ENCODE measurements at places on chromosomes 6 and 20.

GRCh38 chr6:1599469-1599868 is 10.2 kb upstream of the FOXC1 start:
- no peak for DNase-seq

GRCh38 chr20:17565169-17565845 is 4.6 kb upstream of the DSTN start:
- DNase-seq: no peak

GRCh38 chr6:142408409-142408808 is 106.6 kb downstream of the ADGRG6 start:
- DNase-seq: no peak

GRCh38 chr6:15626878-15627674 is 35.8 kb downstream of the DTNBP1 start:
- DNase-seq: no peak

DNA sequence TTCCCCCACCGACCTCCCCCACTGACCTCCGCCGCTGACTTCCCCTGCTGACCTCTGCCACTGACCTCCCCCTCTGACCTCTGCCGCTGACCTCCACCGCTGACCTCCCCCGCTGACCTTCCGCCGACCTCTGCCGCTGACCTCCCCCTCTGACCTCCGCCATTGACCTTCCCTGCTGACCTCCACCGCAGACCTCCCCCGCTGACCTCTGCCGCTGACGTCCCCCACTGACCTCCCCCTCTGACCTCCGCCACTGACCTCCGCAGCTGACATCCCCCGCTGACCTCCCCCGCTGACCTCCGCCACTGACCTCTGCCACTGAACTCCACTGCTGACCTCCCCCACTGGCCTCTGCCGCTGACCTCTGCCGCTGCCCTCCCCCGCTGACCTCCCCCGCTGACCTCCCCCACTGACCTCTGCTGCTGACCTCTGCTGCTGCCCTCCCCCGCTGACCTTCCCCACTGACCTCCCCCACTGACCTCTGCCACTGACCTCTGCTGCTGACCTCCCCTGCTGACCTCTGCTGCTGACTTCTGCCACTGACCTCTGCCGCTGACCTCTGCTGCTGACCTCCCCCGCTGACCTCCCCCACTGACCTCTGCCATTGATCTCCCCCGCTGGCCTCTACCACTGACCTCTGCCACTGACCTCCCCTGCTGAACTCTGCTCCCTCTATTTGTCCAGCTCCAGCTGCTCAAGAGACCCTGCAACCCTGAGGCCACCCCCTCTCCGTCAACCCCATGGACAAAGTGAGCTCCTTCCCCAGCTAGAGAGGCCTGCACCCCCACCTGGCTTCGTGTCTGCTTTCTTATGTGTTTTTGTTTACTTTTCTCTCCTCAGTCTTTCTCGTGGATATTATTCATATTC is 91.4 kb upstream of the AFDN start:
- DNase-seq: no peak

- DNase-seq: no peak
Measured at GRCh38 chr20:37729909-37730308, 36.1 kb downstream of the CTNNBL1 start.

- no peak for DNase-seq
Measured at GRCh38 chr20:20926222-20926905, 179.8 kb downstream of the LINC00237 start.

DNA sequence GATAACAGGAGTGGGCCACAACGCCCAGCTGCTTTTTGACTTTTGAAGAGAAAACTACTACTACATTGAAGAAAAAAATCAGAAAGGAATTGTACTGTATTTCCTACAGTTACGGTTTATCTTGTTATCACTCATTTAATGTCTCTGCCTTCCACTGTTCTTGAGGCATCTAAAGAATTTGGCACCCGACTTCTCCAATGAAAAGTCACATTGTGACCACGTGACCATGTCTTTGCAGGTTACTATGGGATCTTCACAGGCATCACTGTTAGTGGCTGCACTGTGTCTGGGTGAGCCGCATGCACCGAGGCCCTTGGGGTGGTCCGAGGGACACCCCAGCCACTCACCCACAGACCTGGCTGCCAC is 26.8 kb downstream of the RRBP1 start:
- DNase-seq: no peak

DNA sequence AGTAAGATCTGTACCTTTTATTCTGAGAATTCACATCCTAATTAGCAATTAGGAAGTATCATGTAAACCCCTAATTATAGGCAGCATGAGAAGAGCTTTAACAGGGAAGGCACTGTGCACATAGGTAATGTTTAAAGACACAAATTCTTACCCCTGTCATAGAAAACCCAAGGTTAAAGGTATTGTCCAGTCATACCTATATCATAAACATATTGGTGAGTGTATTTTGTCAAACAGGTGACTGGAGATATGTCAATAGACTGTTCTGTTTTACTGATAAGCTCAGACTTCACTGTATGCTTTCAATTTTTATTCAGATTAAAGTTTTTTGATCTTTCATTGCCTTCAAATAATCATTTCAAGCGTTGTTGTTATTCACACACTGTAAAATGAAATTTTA is 43.8 kb downstream of the LGSN start:
- no peak for DNase-seq

- no peak for DNase-seq
Measured at GRCh38 chr6:133855991-133856370, 32.9 kb upstream of the TCF21 start.

GRCh38 chr6:34904990-34905613 is 16.0 kb downstream of the ANKS1A start:
- DNase-seq: no peak

GRCh38 chr6:78101387-78101786 is 448.5 kb downstream of the MEI4 start:
- no peak for DNase-seq

GRCh38 chr6:145238787-145239186 is 496.5 kb downstream of the EPM2A start:
- DNase-seq: no peak

- DNase-seq: no peak
Measured at GRCh38 chr6:157539900-157540752, 159.1 kb downstream of the ZDHHC14 start.

DNA sequence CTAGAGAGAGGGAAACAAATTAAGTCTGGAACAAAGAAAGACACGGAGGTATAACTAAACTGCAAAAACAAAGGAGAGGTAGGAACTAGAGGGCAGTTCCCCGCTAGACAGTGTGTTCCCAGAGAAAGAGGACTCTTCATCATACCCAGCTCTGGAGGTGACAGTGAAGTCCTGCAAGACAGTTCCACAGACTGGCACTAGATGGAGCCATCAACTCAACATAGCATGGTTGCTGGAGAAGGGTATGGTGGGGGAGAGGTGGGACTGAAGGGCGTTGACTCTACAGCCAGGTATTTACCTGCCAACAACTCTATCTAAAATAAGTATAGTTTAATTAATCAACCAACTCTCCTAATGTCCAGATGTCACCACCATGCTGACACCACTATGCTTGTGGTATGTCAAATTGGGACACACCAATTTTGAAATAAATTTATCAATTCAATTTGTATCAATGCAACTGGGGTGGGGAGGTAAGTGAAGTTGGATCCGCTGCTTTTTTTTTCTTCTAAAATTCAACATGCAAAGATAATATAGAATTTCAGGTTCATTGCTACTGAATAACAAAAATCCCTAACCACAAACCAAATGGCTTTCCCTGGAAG is 9.7 kb downstream of the BACH2 start:
- no peak for DNase-seq

- no peak for DNase-seq
Measured at GRCh38 chr20:4158466-4159050, 143.2 kb upstream of the RNF24 start.

GRCh38 chr6:39178235-39178634 is 51.0 kb downstream of the KCNK5 start:
- DNase-seq: no peak

- DNase-seq: no peak
Measured at GRCh38 chr20:32986331-32986966, 17.8 kb downstream of the SUN5 start.

GRCh38 chr6:21676769-21677168 is 83.2 kb downstream of the SOX4 start:
- DNase-seq: no peak

DNA sequence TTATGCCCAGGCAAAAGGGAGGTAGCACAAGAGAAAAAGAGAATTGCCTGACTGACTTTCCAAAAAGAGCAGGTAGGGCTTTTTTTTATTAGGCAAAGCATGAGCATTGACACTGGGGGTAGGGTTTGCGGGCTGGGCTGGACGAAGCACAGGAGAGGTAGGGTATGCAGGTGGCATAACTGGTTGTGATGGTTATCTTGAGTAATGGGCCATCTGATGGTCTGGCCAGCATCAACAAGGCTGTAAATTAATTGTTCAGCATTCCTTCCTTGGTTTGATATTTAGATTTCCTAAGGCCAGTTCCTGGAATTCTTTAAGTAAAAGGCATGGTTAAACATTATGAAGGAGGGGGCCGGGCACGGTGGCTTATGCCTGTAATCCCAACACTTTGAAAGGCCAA is 13.9 kb upstream of the BFSP1 start:
- no peak for DNase-seq

GRCh38 chr20:2116170-2116940 is 14.7 kb downstream of the STK35 start:
- no peak for DNase-seq

DNA sequence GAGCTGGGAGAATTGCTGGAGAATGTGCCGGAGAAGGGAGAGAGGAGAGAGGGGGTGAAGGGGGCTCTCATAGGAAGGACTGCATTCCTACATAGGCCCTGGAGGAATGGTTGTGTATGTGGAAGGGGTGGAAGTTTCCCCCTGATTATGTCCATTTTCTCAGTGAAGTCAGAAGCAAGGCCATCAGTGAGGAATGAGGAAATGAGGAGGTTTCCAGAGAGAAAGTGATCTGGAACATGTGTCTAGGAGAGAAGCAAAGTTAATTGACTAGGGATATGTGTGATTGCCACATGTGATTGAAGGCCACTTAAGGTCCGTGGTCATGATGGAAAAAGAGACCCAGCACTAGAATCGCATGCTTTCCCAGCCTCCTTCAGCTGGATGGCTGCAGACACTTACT is 42.3 kb downstream of the TBPL1 start:
- DNase-seq: no peak

GRCh38 chr20:44067650-44068081 is 119.3 kb downstream of the JPH2 start:
- no peak for DNase-seq

- DNase-seq: no peak
Measured at GRCh38 chr6:119459207-119459974, 109.8 kb upstream of the MAN1A1 start.

- DNase-seq: no peak
Measured at GRCh38 chr6:84976526-84977362, 212.3 kb upstream of the TBX18 start.

- DNase-seq: no peak
Measured at GRCh38 chr6:26272171-26272637, 92.8 kb upstream of the BTN3A2 start.

GRCh38 chr6:126181173-126181741 is 158.7 kb upstream of the CENPW start:
- DNase-seq: no peak

GRCh38 chr6:125750692-125751333 is 1.4 kb downstream of the HEY2 start:
- DNase-seq: no peak

- no peak for DNase-seq
Measured at GRCh38 chr20:37640600-37641561, 52.9 kb upstream of the CTNNBL1 start.

DNA sequence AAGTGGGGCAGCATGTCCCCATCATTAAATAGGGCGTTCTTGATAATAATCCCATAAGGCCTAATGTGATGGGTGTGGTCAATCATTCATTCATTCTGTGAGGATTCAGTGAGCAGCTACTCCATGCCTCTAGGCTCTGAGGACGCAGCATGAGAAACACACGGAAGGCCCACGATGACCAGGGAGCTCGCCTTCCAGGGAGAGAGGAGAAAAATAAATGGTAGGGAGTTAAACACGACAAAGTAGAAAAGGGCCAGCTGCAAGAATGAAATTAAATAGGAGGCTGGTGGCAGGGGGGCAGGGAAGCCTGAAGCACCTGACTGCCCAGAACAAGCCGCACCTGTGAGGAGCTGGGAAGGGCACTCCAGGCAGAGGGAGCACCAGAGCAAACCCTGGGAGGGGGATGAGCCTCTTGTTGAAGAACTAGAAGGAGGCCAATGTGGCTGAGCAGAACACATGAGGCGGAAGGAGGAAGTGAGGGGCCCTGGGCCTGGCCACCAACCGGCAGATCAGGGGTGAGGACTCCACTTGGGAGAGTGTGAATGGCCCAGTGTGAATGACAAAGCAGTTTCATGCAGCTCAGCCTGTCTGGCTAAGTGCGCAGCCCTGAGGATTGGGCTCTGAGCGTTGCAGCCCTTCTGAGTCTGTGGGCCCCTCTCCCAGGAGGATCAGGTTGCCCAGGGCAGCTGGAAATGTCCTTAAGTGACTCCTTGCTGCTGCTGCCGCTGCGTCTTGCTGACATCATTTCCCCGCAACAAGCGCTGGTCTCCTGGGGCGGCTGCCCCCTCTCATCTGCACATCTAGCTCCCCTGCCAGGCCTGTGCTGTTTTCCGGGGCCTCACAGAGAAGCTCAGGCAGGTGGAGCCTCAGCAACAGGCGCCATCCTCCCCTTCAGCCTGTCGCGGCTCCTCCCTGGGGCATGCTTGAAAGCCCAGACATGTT is 99.9 kb downstream of the CDH26 start:
- DNase-seq: peak; percentile 90
